Astrocyte (in vitro differentiated cells and primary cell): ENCODE measurements at places on chromosomes 16 and 17. TPM values are rescaled to one million over a fixed set of nuclear protein-coding genes. Genes with fewer than 3 reads are reported as not detected.

- peak; percentile 77 for DNase-seq
Observed at GRCh38 chr17:37779554-37779953, 34.7 kb upstream of the HNF1B start.

DNA sequence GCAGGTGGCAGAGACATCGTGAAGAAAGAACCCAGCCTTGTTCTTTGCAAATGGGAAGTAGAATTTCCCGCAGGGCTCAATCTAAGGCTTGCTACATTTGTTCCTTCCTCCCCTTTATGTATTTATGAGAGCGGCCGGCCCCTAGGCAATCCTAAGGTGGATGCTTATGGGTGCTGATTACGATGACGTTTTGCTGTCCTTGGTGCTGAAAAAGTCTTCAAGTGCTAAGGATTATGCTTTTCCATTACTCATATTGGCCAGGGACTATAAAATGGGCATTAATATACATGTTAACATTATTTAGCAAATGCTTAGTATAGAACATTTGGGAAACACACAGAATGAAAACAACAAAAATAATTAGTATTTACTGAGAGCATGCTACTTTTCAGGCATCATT, 313.3 kb upstream of the XYLT1 start:
- DNase-seq: peak; percentile 57

- no peak for DNase-seq
Observed at GRCh38 chr16:30527635-30528178, 1.3 kb upstream of the ZNF768 start.

GRCh38 chr17:72268431-72268830, 147.6 kb downstream of the SOX9 start:
- DNase-seq: no peak

DNA sequence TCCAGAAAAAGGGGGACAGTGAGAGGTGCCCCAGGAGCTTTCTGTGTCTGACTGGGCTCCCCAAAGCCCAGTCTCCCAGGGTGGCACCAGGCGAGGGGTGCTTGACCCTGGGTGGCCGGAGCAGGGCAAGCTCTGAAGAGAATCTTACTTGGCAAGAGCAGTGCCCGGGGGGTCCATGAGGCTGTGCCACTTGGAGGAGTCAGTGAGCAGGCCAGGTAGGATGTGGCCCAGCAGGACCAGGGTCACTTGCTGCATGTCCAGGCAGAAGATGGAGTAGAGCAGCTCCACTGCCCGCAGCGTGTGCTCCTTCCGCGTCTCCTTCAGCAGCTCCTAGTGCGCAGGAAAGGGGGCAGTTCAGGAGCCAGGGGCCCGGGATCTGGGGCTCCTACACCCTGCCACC, 7.3 kb downstream of the CSF3 start:
- no peak for DNase-seq

- DNase-seq: peak; percentile 37
Observed at GRCh38 chr17:65677932-65678331, 116.5 kb upstream of the AXIN2 start.

- DNase-seq: peak; percentile 10
Observed at GRCh38 chr17:61574542-61575351, 16.3 kb downstream of the NACA2 start.

DNA sequence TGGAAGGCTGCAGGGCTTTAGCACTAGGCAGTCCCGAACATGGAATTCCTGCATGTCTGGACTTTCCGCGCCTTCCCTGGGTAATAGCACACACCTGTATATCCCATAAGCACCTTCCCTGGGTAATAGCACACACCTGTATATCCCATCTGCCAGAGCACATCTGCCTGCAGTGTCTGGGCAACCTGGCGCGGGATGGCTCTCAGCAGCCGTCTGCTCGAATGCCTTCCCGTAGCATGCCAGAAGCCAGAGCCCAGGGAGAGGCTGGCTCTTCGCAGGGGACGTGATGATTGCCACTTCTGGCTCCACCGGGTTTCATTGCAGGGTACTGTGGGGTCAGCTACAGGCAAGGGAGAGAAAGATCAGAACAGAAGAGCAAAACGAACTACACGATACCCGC, 21.3 kb downstream of the MBTPS1 start:
- DNase-seq: no peak

DNA sequence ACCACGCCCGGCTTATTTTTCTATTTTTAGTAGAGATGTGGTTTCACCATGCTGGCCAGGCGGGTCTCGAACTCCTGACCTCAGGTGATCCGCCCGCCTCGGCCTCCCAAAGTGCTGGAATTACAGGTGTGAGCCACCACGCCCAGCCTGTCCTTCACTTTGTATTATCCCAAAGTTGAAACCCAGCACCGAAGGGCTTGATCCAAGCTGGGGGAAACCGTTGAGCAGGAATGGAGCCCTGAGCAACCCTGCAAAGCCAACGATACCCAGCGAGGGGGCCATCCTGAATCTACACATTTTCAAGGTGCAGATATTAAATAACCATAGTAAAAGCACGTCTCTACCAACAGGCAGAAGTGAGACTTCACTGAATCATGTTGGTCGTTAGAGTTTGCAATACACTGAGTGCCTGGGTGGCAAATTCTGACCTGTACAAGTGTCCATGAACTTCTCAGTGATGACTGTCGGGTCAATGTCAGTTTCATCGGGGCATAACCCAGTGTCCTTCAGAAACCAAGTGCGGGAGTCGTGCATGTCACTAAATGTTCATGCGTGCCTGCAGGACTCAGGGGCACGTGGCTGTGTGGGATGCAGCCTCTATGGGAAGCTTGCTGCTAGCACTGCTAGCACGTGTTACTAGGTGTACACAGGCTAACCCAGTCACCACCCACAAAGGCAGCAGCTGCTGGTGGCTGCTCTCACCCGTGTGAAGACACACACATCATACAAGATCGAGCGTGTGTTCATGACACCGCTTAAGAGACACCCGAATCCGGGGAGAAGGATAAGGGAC, 10.5 kb upstream of the RBFOX3 start:
- DNase-seq: no peak

CLEC19A gene
- not detected in 2 replicates for total RNA-seq

- no peak for DNase-seq
Observed at GRCh38 chr17:54950116-54950515, 18.3 kb downstream of the COX11 start.

DNA sequence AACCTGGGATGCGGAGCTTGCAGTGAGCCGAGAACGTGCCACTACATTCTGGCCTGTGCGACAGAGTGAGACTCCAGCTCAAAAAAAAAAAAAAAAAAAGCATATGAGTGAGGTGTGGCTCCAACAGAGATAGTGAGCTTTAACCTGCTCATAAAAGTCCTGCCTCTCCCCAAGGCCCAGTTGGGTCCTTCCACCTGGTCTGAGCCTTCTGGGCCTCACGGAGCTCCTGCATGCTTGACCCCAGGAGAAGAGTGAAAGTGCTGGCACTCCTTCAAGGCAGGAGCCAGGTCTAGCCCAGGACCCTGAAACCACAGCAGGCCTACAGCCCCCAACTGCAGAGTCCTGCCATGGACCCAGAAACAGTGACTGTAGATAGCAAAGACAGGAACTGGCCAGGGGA, 17.7 kb downstream of the HSD11B2 start:
- DNase-seq: no peak

- no peak for DNase-seq
Observed at GRCh38 chr17:47847341-47848197, 3.4 kb downstream of the SP6 start.

GRCh38 chr16:10541366-10541765, 39.0 kb downstream of the EMP2 start:
- no peak for DNase-seq

- no peak for DNase-seq
Observed at GRCh38 chr17:49695698-49696232, 12.0 kb downstream of the SLC35B1 start.

GRCh38 chr17:75079023-75079373, 8.8 kb upstream of the SLC16A5 start:
- no peak for DNase-seq

DNA sequence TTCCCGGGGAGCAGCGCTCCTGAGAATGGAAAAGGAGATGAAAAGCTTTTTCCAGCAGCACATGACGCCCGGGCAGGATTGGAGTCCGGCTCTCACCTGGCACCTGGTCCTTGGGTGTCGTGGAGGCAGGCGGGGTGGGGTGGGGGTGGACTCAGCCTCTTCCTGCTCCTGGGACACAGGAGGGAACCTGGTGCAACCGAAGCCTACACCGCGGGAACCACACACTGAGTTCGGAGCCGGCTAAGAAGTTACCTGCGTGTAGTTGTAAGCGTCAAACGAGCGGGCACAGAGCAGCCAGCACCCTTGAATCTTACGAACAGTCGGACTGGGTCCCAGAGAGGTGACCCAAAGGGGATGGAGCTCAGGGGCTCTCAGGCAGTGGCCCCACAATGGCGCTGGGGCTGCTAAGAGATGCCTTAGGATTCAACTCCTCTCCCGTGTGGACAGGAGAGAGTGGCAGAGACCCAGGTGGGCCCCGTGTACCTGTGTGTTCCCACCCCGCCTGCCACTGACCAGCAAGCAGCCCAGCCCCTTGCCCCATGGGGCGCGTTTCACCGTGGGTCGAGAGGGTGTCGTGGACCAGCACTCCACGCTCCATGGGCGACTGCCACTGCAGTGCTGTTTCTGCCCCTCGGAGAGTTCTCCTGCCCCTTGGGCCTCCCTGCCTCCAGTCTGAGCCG, 105.8 kb upstream of the METRNL start:
- DNase-seq: no peak

GRCh38 chr16:66271074-66272060, 95.1 kb upstream of the CDH5 start:
- DNase-seq: no peak

DHRS7C gene
- total RNA-seq: not detected in 2 replicates

- no peak for DNase-seq
Observed at GRCh38 chr16:25868106-25868505, 176.3 kb downstream of the HS3ST4 start.

DNA sequence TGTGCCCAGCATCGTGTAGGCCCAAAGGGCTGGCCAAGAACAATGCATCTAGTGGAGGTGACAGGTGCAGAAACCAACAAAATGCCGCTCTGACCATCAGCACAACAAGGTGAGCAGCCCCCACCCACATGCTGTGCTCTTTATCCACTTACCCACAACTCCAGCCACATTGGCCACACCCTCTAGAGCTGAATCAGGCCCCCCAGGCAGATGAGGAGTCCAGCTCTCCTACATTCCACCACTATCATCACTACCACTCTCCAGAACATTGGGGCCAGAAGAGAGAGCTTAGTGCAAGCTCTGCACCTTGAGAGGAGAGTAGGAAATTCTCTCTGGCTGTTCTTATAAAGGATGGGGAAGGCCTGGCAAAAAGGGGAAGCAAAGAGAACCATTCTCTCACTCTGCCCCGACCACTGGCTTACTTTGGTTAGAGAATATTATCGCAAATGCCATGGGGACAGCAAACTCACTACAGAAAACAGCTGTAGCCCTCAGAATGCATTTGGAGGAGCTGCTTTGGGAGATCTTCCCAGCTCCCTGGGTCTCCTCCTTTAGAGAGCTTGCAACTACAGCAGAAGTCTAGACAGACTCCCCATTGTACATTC, 75.0 kb downstream of the TMEM132E start:
- DNase-seq: no peak

DNA sequence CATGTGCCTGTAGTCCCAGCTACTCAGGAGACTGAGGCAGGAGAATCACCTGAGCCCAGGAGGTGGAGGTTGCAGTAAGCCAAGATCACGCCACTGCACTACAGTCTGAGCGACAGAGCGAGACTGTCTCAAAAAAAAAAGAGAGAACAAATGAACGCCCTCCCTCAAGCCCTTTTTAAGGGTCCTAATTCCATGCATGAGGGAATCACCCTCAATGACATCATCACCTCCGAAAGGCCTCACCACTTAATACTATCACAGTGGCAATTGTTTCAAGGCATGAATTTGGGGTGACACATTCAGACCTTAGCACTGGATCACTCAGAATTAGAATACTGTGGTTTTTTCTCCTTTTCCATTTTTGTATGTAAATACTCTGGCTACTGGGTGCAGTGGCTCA, 57.8 kb downstream of the CHD9NB start:
- DNase-seq: no peak

GRCh38 chr17:48752399-48753288, 24.1 kb upstream of the HOXB13 start:
- no peak for DNase-seq

- no peak for DNase-seq
Observed at GRCh38 chr16:56312028-56312300, 113.4 kb downstream of the AMFR start.

LASP1 gene
- 395 and 421 TPM in 2 replicates for total RNA-seq

KRTAP4-3 gene
- total RNA-seq: not detected in 2 replicates

CHRNE gene
- total RNA-seq: 0.20 and 0.43 TPM in 2 replicates

DOC2B gene
- total RNA-seq: 0.11 and 0.17 TPM in 2 replicates

DNA sequence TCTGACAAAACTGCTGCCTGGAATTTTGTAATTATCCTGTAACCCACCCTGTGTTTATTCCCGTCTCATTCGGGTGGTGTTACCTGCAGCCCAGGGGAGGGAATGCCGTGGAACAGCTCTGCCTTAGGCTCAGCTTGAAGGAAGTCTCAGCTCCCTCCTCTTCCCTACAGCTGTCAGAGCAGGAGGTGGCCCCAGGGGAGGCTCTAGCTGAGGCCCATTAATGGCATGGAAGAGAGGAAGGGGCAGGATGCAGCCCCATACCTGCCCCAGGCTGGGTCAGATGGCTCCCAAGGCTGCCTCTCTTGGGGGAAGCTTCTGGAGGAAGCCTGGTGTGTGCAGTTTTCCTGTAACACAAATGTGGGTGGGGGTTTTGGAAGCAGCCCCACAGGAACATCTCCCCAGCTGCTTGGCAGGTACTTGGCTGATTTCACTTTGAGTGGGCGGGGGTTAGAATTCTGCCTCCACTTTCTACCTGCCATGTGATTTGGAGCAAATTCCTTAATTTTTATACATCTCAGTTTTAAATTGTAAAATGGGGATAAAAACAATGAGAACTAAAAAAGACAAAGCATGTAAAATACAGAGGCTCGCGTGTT, 103.9 kb downstream of the MGAT5B start:
- DNase-seq: no peak

DNA sequence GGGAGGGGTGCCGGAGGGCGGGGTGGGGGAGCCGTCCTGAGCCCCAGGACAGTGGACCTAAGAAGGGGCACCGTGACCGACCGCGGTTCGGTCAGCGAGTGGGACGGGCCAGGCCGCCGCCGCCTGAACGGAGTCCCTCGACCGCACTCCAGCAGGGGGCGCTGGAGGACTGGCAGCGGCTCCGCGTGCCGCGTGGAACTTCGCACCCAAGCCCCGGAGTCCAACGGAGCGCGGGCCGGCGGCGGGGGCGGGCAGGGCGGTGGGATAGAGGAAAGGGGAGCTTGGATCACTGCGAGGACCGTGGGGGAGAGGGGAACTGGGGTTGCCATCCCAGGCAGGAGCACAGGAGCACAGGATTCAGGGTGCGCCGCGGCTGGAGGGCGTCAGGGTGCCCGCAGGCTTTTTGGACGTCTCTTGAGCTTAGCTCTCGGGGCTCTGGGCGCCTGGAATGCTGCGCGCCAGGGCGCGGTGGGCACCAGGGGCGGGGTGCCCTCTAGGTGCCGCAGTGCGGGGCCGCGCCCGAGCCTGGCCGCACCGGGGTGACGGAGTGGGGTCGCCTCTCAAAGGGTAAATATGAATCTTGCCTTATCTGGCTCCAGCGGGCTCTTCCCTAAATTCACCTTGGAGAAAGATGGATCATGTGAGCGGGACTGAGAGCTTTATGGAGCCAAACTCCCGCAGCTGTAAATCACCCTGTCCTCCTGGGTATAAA, 379 bp upstream of the OTOP2 start:
- DNase-seq: no peak

NAGS gene
- total RNA-seq: 0.91 and 1.0 TPM in 2 replicates

- no peak for DNase-seq
Observed at GRCh38 chr16:58906981-58907715, 173.0 kb upstream of the GOT2 start.

- peak; percentile 89 for DNase-seq
Observed at GRCh38 chr17:80761110-80761871, 216.7 kb downstream of the RPTOR start.

- DNase-seq: peak; percentile 57
Observed at GRCh38 chr17:67218385-67218950, 26.5 kb downstream of the HELZ start.
